ENCODE measurements at places on chromosomes 5 and 9.

DNA sequence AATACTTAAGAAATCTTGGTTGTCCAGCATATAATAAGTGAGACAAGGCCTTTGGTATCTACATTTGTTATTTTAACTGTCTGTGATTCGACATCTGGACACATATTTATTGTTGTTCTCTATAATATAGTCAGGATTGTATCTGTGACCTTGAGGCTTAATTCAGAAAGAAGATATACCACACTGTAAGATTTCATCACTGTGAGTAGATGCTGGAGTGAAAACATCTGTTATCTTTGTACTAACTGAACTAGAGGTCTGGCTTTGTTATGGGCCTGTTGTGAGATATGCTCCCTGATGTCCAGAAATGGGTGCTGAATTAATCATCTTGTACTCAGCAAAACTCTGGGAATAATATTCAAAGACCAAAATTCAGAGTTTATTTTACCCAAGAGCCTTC is 148.5 kb downstream of the ISOC1 start:
- DNase-seq: no peak

DNA sequence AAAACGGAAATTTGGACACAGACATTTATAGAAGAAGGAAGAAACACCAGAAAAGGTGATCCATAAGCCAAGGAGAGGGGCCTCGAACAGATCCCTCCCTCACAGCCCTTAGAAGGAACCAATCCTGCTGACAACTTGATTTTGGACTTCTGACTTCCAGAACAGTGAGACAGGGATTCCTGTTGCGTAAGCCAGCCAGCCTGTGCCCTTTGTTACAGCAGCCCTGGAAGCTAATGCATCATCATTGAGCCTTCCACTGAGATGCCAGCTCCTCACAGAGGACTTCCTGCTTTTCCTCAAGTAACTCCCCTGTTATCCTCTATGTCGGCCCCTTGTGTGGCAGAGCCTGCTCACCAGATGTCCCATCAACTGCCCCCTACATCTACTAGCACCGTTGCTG is 94.1 kb downstream of the JMY start:
- no peak for DNase-seq

GRCh38 chr5:154628685-154629084 is 126.5 kb upstream of the LARP1 start:
- no peak for DNase-seq

DNA sequence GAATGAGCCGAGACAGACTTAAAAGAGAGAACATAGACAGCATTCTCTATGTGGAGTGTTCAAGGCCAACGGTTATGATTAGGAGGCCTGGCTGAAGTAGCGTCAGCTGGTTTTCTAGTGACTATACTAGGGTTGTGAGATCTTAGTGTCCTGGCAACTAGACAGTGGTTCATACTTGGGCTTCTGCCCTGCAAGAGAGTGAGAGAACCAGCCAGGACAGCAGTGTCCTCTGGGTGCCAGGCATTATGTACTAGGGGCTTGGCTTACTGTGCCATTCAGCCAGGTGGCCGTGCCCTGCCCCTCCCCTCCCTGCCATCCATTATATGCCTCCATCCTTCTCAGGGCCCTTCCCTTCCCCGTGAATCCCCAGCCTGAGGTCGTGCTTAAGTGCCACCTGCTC is 56.8 kb downstream of the TRIO start:
- peak; percentile 94 for DNase-seq

DNA sequence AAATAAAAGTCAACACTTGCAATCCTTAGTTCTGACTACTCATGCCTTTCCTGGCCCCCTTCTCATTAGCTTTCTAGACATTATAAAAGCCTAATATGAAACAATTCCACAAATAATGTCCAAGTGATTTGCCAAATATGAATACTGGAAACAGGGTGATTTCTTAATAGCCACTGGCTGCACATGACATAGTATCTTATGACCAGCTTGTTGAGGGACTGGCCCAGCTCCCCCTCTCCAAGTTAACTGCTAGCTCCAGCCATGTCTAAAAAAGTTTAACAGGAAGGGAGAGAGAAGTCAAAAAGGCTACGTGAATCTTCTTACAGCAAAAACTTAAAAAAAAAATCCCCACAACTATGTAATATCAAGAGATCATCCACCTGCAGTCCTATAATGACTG is 1.5 kb downstream of the CERT1 start:
- no peak for DNase-seq

- peak; percentile 6 for DNase-seq
Measured at GRCh38 chr9:27880156-27880555, 306.9 kb upstream of the C9orf72 start.

DNA sequence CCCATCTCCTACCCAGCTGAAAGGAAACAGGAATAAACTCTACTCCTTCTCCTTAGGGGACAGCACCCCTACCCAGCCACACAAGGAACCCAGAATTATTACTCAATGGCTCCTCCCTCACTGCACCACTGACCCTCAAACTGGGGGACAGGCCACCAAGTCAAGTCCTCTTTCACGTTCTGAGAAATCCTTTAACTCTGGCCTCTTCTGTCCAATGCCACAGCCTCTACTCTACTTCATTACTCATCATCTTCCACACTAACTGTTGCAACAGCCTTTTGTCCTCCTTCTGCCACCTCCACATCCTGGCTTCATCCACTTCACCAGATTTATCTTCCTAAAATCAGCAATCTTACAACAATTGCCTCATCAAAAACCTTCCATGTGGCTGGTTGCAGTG is 6.8 kb downstream of the TTC39B start:
- DNase-seq: no peak

DNA sequence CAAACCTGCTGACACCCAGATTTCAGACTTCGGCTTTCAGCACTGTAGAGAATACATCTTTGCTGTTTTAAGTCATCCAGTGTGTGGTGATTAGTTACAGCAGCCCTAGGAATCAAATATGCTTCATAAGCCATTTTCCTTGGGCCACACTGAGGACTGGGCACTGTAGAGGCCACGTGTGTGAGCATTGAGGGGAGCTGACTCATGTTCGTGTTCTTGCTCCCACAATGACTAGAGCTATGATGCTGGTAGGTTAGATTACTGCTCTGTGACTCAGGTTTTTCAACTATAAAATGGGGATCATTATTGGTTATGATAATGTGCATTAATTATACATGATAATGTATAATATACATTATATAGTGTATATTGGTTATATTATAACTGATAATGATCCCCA is 96.5 kb upstream of the PALM2AKAP2 start:
- no peak for DNase-seq

GRCh38 chr5:56774957-56775356 is 40.4 kb upstream of the MAP3K1 start:
- no peak for DNase-seq

- no peak for DNase-seq
Measured at GRCh38 chr5:96129276-96129675, 167.6 kb upstream of the ELL2 start.

- DNase-seq: no peak
Measured at GRCh38 chr5:54518146-54518817, 723 bp downstream of the SNX18 start.

GRCh38 chr9:69658987-69659675 is 13.0 kb downstream of the APBA1 start:
- DNase-seq: no peak

DNA sequence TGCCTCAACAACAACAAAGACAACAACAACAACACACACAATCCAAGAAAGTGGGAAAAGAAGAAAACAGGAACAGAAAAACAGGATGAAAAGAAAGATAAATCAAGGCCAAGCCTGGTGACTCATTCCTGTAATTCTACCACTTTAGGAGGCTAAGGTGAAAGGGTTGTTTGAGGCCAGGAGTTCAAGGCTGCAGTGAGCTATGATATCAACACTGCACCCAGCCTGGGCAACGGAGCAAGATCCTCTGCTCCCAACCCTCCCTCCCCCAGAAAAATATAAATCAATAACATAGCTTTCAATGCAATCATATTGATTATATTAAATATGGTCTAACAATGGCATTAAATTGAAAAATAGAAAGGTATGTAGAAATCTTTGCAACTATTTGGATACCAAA is 32.1 kb downstream of the CENPK start:
- DNase-seq: no peak

GRCh38 chr5:68543212-68543611 is 327.7 kb downstream of the PIK3R1 start:
- DNase-seq: no peak

- no peak for DNase-seq
Measured at GRCh38 chr9:98912450-98912849, 31.3 kb upstream of the COL15A1 start.

GRCh38 chr5:97979740-97980139 is 793.7 kb upstream of the RGMB start:
- DNase-seq: no peak

DNA sequence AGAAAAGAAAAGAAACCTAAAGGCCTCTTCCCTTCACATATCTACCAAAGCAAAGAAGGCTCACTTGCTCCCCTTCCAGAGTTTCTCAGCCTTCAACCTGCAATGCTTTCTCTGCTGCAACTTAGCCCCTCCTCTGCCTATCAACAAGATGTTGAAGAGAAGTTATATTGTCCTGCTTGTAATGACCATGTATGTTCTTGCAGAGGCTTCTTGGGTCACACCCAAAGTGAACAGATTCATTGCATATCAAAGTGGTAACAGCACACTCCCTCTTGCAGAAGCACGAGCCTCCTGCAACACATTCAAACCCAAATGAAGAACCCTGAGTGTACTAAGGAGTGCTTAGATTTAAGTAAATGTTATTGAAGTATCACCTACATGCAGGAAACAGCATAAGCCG is 494.3 kb downstream of the NTRK2 start:
- DNase-seq: no peak

DNA sequence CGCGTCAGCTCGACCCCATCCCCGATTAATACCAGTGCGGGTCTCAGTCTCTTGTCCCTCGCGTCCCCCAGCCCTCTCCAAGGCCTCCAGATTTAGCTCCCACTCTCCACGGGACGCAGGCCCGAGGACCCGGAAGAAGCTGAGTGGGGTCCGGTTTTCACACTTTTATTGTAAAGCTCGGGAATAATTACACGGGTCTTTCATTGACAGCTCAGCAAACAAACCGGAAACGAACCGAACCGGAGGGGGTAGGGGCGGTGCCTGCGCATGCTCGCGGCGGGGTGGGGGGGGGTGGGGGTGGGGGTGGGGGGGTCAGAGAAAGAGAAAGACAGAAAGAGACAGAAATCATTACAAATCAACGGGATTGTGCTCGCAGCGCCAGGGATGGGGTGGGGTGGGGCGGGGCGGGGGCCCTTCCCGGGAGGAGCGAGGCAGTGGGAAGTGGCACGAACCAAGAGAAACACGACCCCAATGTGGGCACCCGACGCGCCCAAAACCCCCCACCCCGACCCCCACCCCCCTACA is 27.9 kb downstream of the PCDH1 start:
- DNase-seq: no peak

DNA sequence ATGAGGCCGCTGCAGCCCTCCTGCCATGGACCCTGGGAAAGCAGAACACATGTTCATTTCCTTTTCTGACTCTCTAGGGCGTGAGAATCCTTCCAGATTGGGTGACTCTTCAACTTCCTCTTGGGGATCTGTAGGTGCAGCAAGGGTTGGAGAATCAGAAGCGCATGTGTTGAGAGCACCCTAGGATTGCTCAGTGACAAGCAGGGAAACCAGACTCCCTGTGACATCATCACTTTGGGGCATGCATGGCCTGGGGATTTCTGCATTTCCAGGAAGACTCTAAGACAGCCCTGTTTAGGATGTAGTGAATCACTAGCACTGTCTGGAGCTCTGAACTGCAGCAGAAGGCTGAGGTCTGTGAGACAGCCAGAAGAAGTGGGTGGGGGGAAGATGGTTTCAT is 15.1 kb upstream of the LCP2 start:
- DNase-seq: no peak

GRCh38 chr5:151048526-151048925 is 28.1 kb downstream of the GPX3 start:
- DNase-seq: no peak

DNA sequence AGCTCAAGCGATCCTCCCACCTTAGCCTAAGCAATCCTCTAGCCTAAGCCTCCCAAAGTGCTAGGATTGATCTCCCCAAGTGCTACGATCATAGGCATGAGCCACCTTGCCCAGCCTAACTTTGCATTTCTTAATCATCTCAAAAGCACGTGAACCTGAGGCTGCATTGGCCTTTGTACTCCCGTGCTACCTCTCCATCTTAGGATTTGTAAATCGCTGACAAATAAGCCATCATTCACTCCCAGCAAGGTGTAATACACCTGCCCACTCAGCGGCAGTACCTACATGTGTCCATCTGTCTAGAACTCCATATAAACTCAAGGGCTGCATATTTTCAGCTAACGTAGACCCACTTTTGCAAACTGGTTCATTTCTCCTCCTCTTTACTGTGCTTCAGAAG is 2.8 kb downstream of the ANKH start:
- DNase-seq: peak; percentile 69
